ENCODE measurements at places on chromosomes 5 and 9. TPM values are rescaled to one million over a fixed set of nuclear protein-coding genes. Genes with fewer than 3 reads are reported as not detected.

DNA sequence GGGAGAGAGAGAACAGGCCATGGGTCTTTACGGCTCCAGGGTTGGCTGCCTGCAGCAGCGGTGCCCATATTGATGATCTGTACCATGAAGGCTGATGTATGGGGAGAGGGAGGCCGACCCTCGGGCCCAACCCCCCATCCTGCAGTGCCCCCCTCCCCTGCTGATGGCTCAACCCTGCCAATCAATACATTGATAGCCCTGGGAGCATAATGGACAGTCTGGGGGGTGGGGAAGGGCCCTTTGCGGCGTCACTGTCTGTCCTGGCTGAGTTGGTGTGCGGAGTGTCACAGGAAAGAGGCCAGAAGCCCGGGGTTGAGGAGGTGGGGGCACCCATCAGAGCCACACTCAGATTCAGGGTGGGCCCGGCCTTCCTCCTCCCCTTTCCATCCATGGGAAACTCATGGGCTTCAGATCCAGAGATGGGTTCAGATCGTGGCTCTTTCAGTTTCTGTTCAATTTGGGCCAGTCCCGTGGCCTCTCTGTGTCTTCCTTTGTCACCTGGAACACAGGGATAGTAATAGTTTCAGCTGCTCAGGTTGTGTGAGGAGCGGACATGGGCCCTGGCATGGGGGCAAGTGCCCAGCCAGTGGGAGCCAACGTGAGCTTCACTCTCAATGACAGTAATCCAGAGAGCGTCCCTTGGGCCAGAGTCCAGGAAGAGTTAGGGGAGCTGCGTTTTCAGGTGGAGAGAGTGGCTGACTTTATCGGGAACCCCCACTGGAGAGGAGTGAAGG, 9.5 kb downstream of the FGF18 start:
- no peak for DNase-seq

DNA sequence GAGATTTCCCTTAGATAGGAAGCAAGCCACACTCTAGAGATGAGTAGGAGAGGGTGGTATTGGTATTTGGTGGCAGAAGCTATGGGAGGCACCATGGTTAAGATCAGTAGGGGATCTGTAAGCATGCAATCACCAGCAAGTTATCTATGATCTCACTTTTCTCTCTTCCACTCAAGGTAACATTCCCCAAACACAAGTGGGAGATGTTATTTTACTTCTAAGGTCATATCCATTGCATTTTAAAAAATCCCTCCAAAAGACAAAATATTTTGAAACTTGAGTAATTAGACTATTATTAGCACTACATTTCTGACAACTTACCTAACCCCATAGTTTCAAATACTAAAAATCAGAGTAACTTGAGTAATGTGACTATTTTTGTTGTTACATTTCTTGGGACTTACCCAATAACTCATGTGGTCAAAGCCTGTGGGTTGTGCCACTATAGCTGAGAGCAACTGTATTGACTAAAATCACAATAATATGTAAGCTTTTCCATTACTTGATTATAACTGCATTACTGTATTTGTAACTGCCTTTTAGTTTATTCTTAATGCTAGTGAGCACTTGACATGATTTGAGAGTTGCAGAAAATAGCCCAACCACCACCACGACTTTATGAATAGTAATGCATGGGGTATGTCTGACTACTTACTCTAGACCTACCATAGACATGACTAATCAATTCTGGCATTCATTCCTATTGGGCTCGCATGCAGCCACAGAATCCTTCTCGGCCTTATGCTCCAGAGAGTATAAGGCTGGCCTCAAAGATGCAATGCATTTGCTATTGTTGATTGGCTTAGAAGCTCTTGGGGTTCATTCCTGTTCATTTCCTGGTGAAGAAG, 264.7 kb downstream of the TRIM32 start:
- DNase-seq = peak; percentile 51

- DNase-seq = no peak
Observed at GRCh38 chr5:4212981-4213819, 617.6 kb downstream of the IRX1 start.

PAXX gene
- 42.2 TPM for total RNA-seq

PCDHB7 gene
- 0.96 TPM for total RNA-seq

DNA sequence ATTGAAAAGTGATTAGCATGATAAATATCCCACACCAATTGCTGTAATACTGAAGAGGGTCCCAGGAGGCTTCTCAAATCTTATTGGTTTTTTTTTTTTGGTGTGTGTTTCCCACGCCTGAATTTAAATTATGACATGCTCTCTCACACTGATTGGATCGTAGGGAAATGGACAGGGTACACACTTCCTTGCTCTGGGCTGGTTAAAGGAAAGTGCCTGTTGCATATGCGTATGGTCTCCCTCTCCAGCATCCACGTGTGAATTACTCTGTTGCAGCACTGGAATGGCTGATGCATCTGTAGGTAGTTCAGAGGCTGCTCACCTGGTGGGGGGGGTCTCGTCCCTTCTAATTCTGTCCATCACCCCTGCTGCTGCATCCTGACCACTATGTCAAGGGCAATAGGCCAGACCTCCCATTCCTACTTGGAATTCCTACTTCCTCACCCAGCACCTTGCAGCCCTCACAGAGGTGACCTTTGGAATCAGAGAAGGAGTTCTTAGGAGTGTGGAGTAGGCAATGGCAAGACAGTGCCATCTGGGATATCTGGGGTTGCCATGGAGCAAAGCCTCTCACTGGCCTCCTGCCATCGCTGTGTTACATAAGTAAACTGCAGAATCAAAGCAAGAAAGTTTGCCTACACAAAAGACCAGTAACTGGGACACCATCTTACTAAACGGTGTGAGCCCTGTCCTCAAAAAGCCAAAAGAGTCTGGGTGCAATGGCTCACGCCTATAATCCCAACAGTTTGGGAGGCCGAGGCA, 71.4 kb upstream of the FBXW11 start:
- DNase-seq = no peak

DNA sequence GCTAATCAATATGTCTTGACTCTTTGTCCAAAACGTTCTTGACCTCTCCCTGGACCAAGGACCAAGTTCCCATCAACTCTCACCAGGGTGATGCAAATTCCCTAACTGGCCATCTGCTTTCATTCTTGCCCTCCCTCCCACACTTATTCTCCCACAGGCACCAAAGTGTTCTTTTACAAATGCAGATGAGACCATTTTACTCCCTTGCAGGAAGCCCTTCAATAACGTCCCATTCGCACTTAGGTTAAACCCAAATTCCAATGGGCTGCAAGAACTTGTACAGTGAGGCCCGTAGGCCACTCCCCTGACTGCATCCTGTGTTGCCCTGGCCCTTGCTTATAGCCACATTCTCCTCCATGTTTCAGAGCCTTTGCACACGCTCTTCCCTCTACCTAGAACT, 7.3 kb downstream of the ARAP3 start:
- no peak for DNase-seq

GRCh38 chr5:57117596-57117995, 56.3 kb upstream of the GPBP1 start:
- DNase-seq = no peak

GRCh38 chr5:110809006-110809405, 70.2 kb downstream of the SLC25A46 start:
- DNase-seq = no peak

DNA sequence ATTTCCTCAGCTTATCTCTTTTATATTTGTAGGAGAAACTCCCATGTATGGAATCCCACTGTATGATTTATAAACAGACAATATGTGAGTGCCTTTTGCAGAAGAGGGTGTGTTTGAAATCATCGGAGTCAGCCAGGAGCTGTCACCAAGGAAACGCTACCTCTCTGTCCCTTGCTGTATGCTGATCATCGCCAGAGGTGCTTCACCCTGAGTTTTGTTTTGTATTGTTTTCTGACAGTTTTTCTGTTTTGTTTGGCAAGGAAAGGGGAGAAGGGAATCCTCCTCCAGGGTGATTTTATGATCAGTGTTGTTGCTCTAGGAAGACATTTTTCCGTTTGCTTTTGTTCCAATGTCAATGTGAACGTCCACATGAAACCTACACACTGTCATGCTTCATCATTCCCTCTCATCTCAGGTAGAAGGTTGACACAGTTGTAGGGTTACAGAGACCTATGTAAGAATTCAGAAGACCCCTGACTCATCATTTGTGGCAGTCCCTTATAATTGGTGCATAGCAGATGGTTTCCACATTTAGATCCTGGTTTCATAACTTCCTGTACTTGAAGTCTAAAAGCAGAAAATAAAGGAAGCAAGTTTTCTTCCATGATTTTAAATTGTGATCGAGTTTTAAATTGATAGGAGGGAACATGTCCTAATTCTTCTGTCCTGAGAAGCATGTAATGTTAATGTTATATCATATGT, 18.0 kb upstream of the CTSL start:
- no peak for DNase-seq

GRCh38 chr5:145856285-145856818, 16.5 kb downstream of the GRXCR2 start:
- no peak for DNase-seq

DNA sequence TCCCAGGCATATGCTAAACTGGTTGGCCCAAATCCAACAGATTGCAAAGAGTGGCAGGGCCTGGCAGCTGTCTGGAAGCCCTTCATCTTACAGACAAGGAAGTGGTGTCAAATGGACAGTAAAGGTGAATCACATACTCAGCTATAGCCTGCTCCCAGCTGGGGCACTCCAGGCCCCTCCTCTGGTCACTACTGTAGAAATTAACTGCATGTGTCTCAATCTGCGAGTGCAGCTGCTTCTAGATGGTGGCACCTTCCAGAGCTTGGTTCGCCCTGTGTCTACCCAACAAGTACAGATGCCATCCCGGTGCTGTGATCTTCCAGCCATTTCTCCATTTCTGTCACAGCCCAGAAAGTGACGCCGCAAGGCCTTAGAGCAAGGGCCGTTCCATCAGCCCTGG, 50.2 kb downstream of the OTULIN start:
- no peak for DNase-seq

MYOT gene
- total RNA-seq = not detected

GRCh38 chr5:100858987-100859545, 44.0 kb downstream of the ST8SIA4 start:
- DNase-seq = no peak

ADAMTS19 gene
- total RNA-seq = 0.75 TPM

- DNase-seq = no peak
Observed at GRCh38 chr5:27316271-27316650, 277.9 kb upstream of the CDH9 start.

DEPDC1B gene
- 10.6 TPM for total RNA-seq

ARL14EPL gene
- not detected for total RNA-seq

GRCh38 chr9:18037981-18038380, 436.0 kb upstream of the ADAMTSL1 start:
- no peak for DNase-seq

- no peak for DNase-seq
Observed at GRCh38 chr9:84492366-84493159, 152.0 kb upstream of the SLC28A3 start.

GRCh38 chr5:78490709-78491485, 130.5 kb downstream of the SCAMP1 start:
- DNase-seq = no peak

Data from kidney epithelial cell (primary cell).